Neural progenitor cell (in vitro differentiated cells): ENCODE measurements at places on chromosomes 13 and 19. TPM values are rescaled to one million over a fixed set of nuclear protein-coding genes. Genes with fewer than 3 reads are reported as not detected.

DNA sequence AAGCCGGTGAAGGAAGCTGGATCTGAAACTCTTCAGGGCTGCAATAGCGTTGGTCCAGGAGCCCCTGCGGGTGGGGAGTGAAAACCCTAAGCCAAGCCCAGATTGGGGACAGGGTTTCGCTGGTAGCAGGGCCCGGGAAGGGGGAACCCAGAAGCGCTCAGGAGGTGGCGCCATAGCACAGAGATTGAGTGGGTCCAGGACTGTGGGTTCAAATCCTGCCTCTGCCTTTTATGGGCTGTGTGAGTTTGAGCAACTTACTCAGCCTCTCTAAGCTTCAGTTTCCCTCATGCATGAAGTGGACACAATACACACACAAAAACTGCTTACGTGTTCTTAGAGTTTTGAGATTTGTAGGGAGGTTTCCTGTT is 8.3 kb upstream of the SYCN start:
- peak; percentile 71 for DNase-seq
- H3K4me1 ChIP-seq = no peaks in the 10 kb centered on the region
- H3K36me3 ChIP-seq = no peaks in the 10 kb centered on the region
- no peak overlapping the region for H3K4me3 ChIP-seq
- H3K27me3 ChIP-seq = no peaks in the 10 kb centered on the region

The PLIN3 gene
- 49.7 and 108 TPM in 2 replicates for total RNA-seq

DNA sequence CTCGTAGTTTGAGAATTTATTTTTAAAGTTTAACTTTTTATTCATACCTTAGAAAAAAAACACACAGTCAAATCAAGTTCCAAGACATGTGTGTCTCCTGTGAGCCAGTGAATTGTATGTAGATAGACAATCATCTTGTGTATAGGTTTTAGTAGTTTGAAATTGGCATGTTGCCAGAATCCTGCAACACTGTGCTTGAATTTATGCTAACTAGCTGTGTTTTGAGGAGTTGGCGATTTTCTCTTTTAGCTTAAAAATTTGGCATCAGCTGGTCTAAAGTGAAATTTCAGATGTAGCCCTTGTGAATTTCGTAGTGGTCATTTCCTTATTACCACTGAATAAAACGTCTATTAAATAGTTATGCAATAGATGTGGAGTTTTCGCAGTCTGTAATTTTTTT is 213.2 kb downstream of the ATP8A2 start:
- no peak overlapping the region for H3K27ac ChIP-seq
- no peak for DNase-seq
- H3K4me1 ChIP-seq = peaks cover 19% of the 10 kb centered on the region
- H3K36me3 ChIP-seq = no peaks in the 10 kb centered on the region
- no peak overlapping the region for H3K4me3 ChIP-seq

The INTS6 gene
- total RNA-seq = 64.0 and 84.0 TPM in 2 replicates

DNA sequence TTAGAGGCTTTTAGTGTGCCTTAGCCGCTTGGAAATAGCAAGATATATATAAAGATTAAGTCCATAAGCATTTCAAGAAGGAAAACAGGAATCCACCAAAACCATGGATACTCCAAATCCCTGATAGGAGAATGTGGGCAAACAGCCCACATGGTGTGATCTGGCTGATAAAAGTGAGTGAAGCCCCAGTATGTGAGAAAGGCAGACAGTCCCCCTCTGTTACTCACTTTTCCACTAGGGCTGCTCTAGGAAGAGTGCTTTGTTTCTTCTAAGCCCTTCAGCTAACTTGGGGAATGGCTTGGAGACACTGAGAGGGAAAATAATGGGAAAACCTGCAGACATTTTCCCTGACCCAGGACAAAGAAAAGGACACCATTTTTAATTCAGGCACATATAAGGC is 802.3 kb upstream of the PRR20A start:
- DNase-seq = no peak
- H3K27ac ChIP-seq = no peak overlapping the region
- H3K4me3 ChIP-seq = no peak overlapping the region
- no peaks in the 10 kb centered on the region for H3K27me3 ChIP-seq
- H3K4me1 ChIP-seq = no peaks in the 10 kb centered on the region
- H3K36me3 ChIP-seq = no peaks in the 10 kb centered on the region

- no peaks in the 10 kb centered on the region for H3K27me3 ChIP-seq
- no peak overlapping the region for H3K27ac ChIP-seq
- DNase-seq = no peak
- no peaks in the 10 kb centered on the region for H3K4me1 ChIP-seq
- H3K36me3 ChIP-seq = no peaks in the 10 kb centered on the region
- H3K4me3 ChIP-seq = no peak overlapping the region
Measured at GRCh38 chr19:51503896-51504295, 2.3 kb upstream of the SIGLEC12 start.
